Activated CD4-positive, alpha-beta T cell treated with anti-CD3 and anti-CD28 coated beads, Interleukin-2, amount 10 ng/mL, durations not matched to agents 7 days and 5 days (primary cell): ENCODE measurements at places on chromosomes 3 and 15.
A peak's percentile ranks its signal among the peaks of the same experiment; 100 is the strongest.

DNA sequence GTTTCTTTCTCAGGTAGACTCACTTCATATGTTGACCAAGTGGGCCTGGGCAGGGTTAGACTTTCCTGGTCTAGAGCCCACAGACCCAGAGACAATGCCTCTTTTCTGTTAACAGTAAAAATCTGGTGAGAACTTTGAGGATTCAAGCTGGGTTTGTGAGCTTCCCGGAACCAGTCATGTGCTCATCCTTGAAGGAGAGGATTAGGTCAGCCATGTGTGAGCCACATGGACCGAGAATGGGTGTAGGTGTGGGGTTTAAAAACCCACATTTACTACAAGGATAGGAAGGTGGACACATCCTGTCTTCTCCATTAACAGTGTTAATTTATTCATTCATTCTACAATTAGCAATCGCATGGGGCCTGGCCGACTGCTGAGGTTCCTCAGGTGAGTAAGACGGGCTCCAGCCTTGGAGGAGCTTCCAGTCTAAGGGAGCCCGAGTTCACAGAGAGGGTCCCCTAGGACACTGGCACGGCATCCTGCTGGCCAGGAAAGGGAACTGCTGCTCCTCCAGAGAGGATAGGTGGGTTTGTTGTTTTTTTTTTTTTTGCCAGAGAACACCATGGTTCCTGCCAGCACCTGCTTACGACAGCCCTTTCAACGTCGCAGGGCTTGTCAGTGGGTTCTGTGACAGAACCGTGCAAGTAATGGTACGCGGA, 69.0 kb downstream of the SQOR start:
- no peak for DNase-seq

DNA sequence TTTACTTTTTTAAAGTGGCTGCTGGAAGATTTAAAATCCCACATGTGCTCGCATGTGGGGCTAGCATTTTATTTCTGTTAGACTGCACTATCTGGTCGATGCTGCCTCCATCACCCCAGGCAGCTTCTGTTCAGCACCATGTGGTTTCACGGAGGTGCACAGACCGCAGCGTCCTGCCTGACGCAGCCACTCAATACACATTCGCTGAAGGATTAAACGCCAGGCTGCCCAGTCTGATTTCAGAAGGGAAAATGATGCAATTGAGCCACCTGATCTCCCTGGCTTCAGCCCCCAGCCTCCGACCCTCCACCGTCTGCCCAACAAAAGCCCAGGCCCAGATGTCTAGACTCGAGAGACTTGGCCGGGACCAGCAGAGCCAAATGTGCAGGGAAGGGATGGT, 84.5 kb downstream of the MEGF11 start:
- no peak for DNase-seq

GRCh38 chr3:177545964-177546363, 348.7 kb upstream of the TBL1XR1 start:
- no peak for DNase-seq

GRCh38 chr15:98322581-98322980, 325.8 kb upstream of the IGF1R start:
- no peak for DNase-seq

GRCh38 chr15:26182441-26182840, 319.3 kb upstream of the ATP10A start:
- DNase-seq, result no peak

- no peak for DNase-seq
Measured at GRCh38 chr3:187725653-187726370, 19.5 kb downstream of the BCL6 start.

GRCh38 chr3:12375572-12375971, 86.7 kb downstream of the PPARG start:
- DNase-seq, result no peak

DNA sequence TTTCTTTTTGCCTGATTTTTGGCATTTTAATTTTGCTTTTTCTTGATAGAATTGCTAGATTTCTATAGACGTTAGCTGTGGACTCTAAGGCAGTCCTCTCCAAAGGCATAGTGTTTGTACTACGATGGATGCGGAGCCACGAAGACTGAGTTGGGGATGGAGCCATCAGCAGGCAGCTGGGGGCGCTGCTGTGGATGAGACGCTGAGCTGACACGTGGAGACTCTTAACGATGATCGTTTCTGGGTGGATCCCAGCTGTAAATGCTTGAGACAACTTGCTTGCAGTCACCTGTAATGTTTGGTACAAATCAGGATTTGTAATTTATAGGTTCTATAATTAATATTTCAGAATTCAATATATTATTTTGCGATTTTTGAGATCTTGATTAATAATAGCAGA, 13.3 kb upstream of the PPP1R2 start:
- peak; percentile 32 for DNase-seq

- no peak for DNase-seq
Measured at GRCh38 chr3:54714035-54714434, 213.8 kb downstream of the LRTM1 start.

- no peak for DNase-seq
Measured at GRCh38 chr3:160210799-160211221, 14.4 kb upstream of the C3orf80 start.

DNA sequence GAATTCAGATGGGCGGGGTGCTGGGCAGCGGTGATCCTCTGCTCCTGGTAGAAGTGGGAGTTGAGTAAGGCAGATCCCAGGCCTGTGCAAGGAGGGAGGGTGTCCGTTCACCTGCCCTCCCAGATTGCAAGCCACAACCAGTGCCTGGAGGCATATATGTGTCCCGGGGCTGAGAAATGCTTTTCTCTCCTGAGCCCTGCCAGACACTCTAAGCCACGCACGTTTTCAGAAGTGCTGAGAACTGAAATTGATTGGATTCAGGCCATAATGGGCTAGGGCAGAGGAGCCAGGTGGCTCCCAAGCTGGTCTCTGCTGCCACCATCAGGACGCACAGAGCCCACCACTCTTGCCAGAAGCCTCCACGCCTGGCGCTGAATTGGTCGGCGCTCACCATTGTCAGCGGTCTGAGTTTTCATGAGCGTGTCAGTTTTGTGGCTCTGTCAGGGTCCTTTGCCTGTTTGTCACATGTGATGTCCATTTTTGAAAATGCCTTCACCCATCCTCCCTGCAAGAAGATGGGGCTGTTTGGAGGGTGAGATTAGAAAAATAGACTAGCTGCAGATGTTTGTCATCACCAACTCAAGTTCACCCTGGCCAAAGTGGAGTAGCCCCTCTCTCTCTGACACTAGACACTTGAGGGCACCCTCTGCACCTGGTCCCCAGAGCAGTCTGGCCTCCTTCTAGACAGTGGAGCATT, 15.4 kb upstream of the BFSP2 start:
- DNase-seq, result peak; percentile 41

GRCh38 chr3:107942244-107942643, 148.6 kb downstream of the CD47 start:
- no peak for DNase-seq

GRCh38 chr3:187941135-187941847, 196.0 kb upstream of the BCL6 start:
- no peak for DNase-seq

DNA sequence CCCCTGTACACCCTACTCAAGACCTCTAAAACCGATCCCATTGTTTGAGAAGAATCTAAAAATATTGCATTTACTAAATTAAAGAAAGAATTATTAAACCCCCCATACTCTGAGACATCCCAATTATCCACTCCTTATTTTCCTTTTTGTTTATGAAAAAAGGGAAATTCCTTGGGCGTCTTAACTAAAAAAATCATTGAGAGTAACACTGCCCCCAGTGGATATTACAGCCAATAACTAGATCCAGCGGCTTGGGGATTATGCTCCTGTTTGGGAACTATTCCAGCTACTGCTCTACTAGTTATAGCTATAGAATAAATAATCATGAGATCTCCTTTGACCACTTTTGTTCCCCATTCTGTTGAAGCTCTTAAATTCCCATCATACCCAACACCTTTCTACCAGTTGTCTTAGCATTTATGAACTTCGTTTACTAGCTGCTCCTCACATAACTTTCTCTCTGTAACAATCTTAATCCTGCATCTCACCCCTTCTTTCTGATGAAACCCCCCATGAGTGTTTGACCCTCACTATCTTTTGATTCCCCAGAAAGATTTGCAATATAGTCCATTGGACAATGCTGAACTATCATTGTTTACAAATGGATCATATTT, 12.7 kb upstream of the CFAP91 start:
- no peak for DNase-seq

- DNase-seq, result no peak
Measured at GRCh38 chr3:140363801-140364200, 314.1 kb upstream of the TRIM42 start.

DNA sequence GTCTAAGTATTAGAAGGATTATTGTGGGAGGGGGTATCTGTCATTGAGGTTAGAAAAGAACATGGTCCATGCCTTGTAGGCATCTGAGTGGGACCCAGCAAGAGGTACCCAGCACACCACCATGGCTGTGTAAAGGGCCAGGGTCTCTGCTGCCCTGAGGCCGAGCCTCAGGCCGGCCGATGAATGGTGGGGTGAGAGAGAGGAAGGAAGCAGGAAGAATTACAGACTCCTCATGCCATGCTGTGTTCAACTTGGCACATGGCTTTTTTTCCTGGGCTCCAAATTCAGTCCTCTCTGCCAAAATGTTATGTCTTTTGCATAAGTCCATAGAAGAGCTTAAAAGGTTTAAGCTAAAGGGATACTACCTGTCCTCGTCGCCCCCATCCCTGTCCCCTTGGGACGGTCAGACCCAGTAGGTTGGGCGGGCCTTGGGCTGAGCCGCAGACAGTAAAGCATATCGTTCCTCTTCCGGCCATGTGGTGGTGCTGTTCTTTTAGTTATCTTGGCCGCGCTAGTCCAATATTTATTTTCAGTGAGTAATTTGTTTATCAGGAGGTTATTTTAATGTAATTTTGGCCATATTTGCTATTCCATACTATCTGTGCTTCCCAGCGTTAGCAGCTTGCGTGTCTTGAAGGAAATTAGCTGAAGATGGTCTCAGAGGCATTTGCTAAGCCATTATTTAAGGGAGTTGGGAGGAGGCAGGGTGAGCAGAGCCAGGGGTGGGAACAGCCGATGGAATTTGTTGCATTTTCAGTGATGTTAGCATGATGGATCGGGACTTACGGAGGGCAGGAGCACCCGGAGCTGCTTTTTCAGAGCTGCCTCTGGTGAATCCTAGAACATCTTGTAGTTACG, 152.4 kb downstream of the AGBL1 start:
- DNase-seq, result peak; percentile 37

DNA sequence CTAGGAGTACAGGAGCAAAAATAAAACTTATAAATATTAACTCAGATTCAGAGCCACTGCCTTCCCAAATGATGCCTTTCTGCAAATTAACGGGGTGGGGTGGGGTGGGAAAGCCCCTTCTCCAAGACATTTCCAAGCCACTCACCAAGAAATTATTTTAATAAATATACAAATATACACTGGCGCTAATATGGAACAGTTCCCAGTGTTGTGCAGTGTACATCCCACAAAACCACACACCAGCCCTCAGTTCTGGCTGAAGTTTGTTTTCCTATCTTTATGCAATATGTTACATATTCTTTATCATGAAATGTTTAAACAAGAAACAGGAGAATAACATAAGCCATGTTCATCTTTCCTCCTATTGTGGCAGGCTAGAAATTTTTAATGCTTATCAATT, 53.0 kb upstream of the GYG1 start:
- no peak for DNase-seq

DNA sequence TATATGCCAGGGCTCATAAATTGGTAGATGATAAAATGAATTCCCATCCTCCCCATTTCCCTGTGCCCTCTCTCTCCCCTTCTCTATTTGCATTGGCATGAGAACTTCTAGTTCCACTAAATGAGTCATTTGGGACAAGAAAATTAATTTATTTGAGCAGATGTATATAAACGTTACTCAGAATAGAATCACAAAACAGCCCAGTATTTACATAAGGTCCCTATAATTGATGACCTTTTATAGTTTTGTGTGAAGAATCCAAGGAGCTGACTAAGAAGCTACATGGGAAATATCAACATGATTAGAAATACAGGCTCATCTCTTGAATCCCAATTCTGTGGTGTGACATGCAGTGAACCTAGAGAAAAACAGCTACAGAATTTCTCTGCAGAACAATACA, 617.7 kb upstream of the NR2F2 start:
- DNase-seq, result no peak

DNA sequence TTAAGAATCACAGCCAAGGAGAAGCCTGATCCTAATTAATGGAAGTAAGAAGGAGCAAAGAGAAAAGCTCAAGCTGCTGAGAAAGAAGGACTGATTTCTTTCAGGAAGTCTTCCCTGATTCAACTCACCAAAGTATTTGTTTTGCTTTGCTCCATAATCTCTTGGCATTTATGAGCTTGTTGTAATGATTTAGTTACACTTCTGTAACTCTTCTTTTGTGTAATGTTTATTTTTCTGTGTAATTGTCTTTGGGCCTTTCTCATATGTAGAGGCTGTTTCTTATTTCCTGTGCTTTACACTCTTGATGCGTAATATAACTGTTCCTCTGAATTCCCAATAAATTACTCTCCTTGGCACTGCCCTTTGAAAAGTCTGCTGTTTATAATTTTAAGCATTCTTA, 80.0 kb downstream of the COL6A5 start:
- DNase-seq, result no peak

GRCh38 chr3:69428657-69429255, 42.9 kb upstream of the FRMD4B start:
- no peak for DNase-seq

DNA sequence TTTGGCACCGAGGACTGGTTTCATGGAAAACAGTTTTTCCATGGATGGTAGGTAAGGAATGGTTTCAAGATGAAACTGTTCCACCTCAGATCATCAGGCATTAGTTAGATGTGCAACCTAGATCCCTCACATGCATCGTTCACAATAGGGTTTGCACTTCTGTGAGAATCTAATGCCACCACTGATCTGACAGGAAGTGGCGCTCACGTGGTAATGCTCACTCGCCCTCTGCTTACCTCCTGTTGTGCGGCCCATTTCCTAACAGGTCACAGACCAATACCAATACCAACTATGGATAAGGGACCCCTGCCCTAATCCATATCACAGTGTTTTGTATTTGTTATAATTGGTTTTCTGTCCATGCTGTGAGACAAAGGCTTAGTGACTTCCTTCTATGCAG, 58.9 kb downstream of the SLMAP start:
- DNase-seq, result peak; percentile 56

GRCh38 chr3:37765591-37766488, 95.8 kb upstream of the CTDSPL start:
- DNase-seq, result no peak

GRCh38 chr3:155080692-155081091, 573 bp downstream of the MME start:
- no peak for DNase-seq

DNA sequence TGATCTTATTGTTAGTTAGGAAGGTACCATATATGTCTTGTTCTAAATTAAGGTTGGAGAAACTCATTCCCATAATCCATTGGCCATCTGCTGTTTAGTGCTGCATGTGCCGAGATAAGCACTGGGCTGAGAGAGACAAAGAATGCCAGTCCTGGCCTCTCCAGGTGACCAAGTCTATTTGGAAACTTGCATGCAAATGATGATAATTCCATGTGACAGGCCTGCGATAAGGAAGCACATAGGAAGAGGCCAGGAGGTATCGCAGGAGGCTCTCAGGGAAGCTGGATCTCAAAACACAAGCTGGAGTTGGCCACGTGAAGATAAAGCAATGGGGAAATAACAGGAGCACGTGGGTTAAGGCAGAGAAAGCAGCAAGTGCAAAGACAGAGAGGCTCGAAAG, 39.7 kb downstream of the MYO5C start:
- DNase-seq, result no peak
